Lung microvascular endothelial cell (primary cell): ENCODE measurements at places on chromosomes 4 and X.

DNA sequence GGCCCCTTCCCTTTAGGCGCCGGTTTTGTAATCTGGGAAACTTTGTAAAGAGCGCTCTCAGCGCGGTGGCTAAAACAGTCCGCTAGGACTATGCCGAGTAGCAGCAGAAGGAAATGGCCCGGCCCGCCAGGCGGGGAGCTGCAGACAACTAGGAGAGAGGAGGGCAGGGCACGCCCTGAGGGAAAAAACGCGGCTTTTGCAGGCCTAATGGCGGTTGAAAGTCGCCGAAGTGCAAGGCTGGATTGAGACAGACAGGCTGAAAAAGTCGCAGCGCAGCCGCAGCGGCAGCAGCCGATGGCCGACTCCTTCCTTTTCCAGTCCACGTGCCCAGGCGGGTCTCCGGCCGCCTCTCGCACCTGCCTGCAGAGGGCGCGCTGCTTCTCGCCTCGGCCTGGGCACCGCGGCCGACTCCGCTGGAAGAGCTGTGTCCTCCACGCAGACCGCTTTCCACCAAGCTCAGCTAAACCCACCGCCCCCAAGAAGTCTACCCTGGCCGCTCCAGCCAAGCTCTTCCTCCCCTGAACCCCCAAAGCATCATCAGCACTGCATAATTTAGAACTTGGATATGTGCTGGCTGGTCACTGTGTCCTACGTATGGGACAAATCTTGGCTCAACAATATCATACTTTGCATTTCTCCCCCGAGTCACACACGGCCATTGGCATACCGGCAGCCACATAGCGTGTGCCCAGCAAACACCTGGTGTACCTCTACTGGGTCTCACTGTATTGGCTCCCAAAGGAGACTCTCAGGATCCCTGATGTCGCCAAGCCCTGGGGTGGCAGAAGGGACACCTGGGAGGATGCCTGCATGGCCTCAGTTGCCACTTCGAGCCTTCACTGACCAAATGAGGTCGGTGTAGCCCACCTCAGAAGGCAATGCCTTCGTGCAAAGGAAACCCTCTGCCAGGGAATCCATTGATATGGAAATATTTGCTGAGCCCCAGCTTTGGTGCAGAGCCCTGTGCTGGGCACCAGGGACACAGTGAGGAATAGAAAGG lies 14.5 kb downstream of the SLC25A5 start:
- peak; percentile 55 for DNase-seq

DNA sequence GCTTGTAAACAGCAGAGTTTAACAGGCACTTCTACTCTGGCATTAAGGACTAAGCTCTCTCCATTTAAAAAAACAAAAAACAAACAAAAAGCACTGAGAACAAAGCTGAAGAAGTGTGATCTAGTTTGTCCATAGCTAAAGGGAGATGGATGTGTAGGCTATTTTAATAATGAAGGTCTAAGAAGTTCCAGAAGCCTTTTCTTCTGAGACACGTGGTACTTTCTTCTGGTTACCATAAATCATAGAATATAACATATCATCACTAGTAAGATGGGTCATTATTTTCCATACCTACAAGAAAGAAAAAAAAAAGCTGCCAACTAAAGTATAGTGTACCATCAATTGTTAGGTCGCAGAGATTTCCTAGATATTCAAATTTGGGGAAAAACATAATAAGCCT lies 722 bp upstream of the NBDY start:
- DNase-seq = no peak

DNA sequence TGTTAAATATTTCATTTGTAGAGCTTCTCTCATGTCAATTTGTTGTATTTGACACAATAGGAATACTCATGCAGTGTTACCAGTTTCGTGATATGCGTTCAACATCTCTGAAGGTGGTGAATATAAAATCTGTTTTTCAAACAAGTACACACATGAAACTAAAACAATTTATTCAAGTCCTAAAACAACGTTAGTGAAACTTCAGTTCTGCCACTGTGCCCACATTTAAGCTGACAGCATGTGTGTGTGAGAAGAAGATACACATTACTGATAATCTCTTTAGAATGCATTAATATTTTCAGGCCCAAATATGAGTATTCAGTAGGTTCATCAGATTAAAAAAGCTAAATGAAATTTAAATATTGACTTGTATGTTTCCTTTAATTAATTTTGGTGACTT lies 21.7 kb downstream of the GAB1 start:
- DNase-seq = no peak

- peak; percentile 93 for DNase-seq
These were observed 9.7 kb upstream of the MAGEA4 start for GRCh38 chrX:151902813-151903591.

- DNase-seq = no peak
These were observed 98.4 kb downstream of the EFNB1 start for GRCh38 chrX:68927178-68927577.

GRCh38 chr4:123846561-123846960 lies 450.0 kb downstream of the SPRY1 start:
- DNase-seq = no peak

GRCh38 chr4:164799410-164799809 lies 45.5 kb downstream of the SMIM31 start:
- DNase-seq = no peak
